Inflammatory macrophage treated with lipopolysaccharide for 4 hours (primary cell): ENCODE measurements at places on chromosomes 2 and 18.
A peak's percentile ranks its signal among the peaks of the same experiment; 100 is the strongest.

DNA sequence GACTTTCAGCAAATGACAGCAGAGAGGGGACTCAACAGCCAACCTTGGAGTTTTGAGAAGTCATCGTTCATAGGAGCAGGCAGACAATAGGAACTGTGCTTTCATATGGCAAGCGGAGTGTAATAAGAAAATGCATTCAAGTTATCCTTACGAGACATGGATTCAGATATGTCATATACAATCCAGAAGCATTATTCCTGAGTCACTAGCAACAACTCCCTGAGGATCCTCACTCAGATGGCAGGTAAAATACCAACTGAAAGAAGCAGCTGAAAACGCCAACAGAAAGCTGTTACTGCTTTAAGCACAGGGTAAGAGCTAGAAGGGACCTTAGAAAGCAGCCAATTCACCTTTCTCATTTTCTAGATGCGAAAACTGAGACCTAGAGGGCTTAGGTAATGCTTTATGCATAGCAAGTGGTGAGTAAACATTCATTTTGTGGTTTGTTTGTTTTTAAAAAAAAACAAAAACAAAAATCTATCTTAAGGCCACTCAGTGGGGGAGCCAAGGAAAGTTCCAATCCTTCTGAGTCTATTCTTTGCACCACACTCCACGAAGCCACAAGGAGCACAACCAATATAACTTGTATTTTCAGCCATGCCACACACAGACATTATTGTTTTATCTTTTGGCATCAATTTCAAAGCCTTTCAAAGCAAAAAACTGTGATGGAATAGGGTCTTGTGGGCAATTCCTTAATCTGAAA, 89.1 kb upstream of the RIOK3 start:
- no peak for DNase-seq

- DNase-seq, result no peak
These were observed 67.5 kb upstream of the CD226 start for GRCh38 chr18:70015127-70015526.

DNA sequence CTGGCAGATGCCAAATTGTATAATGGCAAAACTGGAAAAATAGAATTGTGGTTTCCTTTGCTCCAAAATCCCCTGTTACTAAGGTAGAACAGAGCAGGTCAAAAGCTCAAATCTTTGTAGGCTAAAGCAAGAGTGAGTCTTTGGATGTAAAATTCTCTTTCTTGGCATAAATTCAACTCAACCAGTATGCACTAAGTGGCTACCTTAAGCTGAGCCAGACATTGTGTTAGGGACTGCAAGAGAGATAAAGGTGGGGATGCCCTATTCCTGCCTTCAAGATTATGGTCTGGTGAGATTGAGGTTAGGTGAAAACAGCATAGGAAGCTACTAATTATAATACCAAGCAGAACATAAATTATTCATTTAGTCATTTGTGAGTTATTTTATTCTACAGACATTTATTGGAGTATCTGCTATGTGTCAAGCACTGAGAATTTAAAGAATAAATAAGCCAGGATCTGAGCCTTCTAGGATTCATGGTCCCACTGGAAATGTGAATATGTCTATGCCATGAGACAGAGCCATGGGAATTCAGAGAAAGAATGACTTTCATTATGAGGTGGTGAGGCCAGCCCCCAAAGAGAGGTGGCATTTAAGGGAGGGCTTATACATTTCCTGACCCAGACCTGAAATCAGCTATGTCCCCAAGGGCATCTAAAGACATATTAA, 198.0 kb upstream of the NCKAP5 start:
- DNase-seq, result no peak

DNA sequence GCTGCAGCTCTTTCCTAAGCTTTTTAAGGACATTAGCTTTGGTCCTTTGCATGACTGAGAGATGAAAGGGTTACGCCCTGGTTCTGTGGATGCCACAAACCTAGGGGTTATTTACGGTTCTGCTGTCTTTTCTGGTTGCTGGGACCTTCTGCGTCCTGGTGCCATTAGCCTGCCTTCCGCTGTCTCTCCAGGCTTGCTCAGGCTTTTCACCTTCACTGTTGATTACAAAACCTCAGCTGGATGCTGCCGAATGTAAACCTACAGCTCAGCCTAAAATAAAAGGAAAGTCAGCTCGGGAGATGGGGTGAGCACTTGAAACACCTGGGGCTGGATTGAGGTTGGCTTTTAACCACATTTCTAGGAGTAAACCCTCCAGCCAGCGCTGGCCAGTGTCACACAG, 130.9 kb upstream of the ARHGAP28 start:
- no peak for DNase-seq

- DNase-seq, result no peak
These were observed 128.7 kb downstream of the RNF144A start for GRCh38 chr2:7045601-7046590.

- DNase-seq, result no peak
These were observed 311.2 kb upstream of the HDAC4 start for GRCh38 chr2:239711911-239712570.

DNA sequence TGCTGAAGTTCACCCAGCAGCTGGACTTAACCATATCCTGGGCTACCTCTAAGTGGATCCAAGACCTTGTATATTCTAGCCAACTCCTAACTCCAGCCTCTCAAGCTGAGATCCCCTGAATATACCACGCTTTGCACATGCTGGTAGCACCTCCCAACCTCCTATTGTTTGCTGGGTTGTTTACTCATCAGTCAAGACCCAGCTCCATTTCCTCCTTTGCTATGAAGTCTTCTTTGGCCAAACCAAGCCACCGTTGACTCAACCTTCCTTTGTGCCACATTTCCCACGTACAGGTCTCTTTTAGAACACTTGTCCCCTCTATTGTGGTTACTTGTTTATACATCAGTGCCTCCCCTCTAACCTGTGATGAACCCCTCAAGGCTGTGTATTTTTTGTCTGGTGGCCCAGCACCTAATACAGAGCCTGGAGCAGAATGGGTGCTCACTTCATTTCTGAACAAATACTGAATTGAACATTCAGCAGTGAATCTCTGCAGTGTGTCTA, 267.8 kb upstream of the REV1 start:
- DNase-seq, result no peak

- peak; percentile 57 for DNase-seq
These were observed 34.5 kb downstream of the RAB31 start for GRCh38 chr18:9742524-9743131.

DNA sequence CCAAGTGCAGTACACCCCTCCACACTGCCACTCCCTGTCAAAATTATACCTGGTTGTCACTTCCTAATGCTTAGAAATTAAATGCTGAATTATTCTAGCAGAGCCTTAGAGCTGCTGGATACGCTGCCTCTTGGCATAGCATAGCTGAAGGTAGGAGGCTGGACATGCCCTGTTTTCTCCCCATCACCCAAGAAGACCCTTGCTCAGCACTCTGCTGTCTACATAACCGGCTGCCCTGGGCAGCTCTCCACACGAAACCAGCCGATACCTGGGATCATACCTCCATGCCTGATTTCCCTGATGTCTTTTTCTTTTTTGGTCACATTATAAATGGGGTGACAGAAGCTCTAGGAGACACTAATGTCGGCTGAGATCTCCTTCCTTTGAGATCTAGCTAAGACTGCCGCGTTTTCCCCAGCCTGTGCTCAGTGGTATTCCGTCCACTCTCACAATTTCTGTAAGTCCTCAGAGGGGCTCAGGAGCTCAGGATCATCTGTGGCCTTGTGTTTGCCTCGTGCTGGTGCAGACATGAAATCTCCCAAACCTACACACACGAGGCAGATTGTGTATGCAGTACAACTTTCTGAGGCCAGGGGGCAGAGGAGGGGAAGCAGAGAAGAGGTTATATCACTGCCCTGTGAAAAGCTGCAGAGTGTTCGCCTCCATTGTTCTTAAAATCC, 13.5 kb upstream of the ZAP70 start:
- peak; percentile 68 for DNase-seq

DNA sequence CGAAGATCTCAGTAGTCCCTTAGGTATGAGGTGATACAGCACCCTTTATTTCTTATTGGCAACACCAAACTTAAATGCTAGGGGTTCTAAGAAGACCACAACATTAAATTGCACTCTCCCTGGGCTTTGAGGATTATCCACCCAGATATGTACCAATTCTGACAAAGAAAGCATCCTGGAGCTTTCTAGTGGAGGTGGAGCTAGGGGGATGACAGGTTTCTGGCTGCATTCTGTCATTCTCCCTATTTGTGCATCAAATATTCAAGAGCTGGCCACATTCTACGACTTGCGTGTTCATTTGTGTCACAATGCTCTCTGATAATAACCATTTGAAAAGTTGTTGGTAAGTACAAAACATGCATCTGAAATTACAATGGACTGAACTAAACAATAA, 111.1 kb downstream of the CDH2 start:
- DNase-seq, result no peak

DNA sequence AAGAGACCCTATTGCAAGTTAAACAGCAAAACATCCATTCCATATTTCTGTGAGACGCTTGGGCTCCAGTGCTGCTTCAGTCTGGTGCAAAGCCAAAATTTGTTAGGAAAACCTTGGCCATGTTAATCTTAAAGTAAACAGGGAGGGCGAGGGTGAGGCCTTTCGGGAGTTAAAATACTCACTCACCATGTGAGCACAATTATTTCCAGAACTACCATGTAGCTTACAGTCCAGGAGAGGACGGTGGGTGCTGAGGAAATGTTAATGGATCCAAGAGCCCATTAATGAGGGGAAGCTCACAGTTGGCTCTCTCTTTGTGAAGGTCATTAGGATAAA, 286.4 kb downstream of the SLC8A1 start:
- DNase-seq, result no peak

DNA sequence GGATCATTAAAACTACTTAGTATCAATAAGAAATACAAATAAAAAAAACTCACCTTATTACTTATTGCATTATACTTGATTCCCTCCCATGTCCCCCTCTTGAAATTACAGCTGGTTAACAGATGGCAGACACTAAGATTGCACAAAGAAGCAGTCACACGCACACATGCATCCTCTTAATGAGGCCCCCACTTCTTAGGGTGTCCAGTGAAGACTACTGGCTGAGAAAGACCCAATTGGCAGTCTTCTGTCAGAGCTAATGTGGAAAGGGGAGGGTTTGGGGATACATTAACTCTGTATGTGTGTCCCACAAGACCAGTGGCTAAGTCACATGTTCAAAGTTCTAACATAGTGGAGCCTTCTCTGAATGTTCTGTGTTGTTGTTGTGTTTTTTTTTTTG, 210.7 kb downstream of the MTX2 start:
- no peak for DNase-seq

DNA sequence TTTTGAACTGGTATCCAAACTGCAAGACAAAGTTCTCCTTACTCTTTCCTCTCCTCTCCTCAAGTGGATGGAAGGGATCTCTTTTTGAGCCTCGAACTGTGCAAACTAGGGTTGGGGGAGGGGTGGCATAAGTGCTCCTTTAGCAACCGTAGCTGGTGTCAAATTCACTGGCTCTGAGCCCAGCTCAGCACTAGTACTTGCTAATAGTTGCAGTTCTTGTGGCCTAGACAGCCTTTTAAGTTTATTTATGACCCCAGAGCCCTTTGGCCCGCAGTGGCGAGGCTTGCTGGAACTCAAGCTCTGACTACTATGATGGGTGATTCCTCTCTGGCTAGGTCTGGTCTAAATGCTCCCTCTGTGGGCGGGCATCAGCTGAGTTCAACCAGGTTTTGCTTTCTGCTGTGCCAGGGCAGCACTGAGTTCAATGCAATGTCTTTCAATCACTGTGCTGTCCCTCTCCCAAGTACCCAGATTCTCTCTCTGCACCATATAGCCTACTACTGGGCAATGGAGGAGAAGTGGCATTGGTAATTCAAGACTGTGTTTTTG, 528.4 kb upstream of the SYT4 start:
- DNase-seq, result no peak

DNA sequence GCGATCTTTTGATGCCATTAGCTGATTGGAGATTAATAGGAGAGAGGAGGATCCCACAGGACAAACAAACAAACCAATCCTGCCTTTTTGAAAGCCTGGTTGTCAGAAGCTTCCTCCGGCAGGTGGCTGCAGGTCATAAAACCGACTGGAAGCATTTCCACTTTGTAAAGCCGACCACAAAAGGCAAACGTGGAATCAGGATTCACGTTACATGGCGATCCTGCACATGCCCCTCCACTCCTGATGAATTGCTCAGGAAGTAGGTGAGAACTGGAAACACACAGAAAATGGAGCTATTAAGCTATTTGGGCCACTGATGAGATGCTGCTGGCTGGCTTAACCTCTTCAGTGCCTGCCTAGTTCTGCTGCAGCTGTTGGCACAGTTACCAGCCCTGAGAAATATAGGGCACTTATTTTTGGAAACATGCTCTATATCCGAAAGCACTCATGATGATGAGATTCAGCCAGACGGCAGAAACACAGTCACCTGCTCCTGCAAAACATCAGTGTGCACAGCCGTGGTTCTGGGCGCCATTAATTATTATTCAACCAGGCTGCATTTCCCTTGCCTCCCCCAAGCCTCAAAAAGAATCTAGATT, 110.3 kb upstream of the ST6GAL2 start:
- no peak for DNase-seq

DNA sequence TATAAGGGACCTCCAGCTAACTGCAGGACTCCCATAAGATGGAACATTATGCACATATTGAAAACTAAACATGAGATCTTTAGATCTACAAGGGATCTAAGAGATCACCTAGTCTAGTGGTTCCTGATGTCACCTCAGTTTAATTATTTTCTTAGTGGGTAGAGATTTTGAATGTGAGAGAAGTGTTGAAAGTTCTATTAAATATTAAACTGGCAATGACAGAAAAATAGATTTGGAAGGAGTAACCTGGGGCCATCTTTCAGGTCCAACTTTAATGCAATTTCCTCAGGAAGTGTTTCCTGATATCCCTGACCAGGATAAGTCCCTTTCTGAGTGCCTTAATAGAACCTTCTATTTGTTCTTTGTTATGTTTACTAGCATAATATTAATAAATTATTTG, 29.1 kb upstream of the CPS1 start:
- no peak for DNase-seq

- peak; percentile 49 for DNase-seq
These were observed 17.7 kb upstream of the SERPINB2 start for GRCh38 chr18:63869851-63870250.

- DNase-seq, result peak; percentile 31
These were observed 1.2 kb upstream of the EMX1 start for GRCh38 chr2:72915907-72916742.

GRCh38 chr2:151367571-151367970, 10.2 kb downstream of the TNFAIP6 start:
- no peak for DNase-seq

DNA sequence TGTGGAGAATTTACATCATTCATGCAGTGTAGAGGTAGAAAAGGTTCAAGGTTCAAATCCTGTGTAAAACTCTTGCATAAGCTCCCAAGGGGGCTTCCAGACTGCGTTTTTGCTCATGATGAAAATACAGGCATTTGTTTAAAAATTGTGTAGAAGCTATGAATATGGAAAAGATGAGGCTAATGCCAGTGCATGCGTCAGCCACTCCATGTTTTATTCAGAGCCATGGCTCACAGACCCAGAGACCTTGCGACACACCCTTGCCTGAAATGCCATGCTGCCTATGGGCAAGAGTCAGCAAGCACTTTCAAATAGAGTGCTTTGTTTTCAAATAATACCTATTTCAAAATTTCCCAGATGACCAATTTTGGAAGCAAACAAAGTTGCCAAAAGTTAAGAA, 262.3 kb downstream of the TRIB2 start:
- no peak for DNase-seq

GRCh38 chr2:173271825-173272224, 82.8 kb upstream of the CDCA7 start:
- DNase-seq, result no peak
